ENCODE measurements at places on chromosomes 6 and 20. TPM values are rescaled to one million over a fixed set of nuclear protein-coding genes. Genes with fewer than 3 reads are reported as not detected.

The SLC17A9 gene
- total RNA-seq: 49.4 TPM

The MROH8 gene
- 2.7 TPM for total RNA-seq

The HCRTR2 gene
- total RNA-seq: not detected

The VSX1 gene
- not detected for total RNA-seq

Measured in endothelial cell of umbilical vein (primary cell).